ENCODE measurements at places on chromosomes 7 and 10.

DNA sequence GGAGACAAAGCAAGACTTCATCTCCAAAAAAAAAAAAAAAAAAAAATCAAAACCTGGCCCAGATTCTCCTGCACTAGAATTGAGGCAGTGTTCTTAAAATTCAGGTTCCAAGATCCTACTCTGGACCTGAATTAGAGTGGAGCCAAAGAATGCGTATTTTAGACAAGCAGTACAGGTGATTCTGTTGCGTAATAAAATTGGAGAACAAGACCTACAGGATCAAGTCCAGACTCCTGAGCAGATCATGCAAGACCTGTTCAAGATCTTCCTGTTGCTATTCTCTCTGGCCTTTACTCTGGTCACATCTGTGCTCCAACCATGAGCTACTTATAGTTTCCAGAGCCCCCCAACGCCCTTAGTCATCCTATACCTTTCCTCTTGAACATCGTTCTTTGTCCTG, 51.5 kb upstream of the RSBN1L start:
- no peak for DNase-seq

DNA sequence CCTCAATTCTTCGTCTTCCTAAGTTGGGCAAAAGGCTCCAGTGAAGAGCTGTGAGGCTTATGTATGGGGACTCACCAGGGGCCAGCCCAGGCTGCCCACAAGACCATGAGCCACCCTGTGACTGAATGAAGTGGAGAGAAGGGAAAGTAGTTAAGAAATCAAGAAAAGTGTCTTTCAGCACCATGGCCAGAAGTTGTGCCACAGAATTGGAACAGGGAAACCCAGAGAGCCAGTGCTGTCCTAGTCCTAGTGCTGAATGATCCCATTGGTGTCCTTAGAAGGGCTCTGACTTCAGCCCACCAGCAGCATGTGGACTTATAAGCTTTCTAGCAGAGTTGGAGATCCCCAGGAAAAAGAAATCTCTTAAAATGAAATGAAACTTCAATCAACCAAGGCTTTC, 37.0 kb upstream of the CCSER2 start:
- DNase-seq, result peak; percentile 24

DNA sequence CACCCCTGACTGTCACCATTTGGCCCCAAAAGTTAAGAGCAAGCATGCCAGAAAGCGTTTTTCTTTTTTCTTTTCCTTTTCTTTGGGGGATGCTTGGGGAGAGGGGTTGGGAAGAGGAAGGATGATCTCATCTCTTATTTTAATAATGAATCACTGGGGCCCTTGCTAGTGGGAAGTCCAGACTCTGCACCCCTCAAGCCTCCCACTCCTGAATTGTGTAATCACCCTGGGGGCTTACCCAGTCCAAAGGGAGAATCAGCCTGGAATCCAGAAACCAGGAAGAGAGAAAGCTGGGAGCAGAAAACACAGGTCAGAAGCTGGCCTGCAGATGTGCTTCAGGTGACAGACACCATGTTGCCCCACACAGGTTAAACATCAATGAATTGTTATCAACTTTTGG, 14.7 kb upstream of the HABP2 start:
- no peak for DNase-seq

DNA sequence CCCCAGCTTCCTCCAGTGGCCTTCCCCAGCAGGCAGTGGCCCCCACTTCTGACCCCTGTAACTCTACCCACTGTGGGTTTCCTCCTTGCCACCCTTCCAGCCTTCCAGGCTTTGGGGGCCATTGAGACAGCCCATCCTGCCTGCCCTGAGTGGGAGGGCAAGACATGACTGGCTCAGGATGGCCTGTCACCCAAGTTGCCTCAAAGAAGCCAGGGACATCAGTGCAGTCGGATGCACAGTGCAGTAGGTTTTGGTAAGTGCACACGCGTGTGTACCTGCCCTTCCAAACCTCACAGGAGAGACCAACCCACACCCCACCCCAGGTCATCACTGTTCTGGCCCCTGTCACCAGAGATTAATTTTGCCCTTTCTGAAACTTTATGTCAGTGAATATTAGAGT, 22.7 kb downstream of the ZMIZ2 start:
- no peak for DNase-seq

GRCh38 chr10:132186488-132187429, at the start of gene DPYSL4:
TSS of gene DPYSL4 (plus strand) at chr10:132186948. CDS start at chr10:132187064, 116 bp downstream.
- peak; percentile 81 for DNase-seq

DNA sequence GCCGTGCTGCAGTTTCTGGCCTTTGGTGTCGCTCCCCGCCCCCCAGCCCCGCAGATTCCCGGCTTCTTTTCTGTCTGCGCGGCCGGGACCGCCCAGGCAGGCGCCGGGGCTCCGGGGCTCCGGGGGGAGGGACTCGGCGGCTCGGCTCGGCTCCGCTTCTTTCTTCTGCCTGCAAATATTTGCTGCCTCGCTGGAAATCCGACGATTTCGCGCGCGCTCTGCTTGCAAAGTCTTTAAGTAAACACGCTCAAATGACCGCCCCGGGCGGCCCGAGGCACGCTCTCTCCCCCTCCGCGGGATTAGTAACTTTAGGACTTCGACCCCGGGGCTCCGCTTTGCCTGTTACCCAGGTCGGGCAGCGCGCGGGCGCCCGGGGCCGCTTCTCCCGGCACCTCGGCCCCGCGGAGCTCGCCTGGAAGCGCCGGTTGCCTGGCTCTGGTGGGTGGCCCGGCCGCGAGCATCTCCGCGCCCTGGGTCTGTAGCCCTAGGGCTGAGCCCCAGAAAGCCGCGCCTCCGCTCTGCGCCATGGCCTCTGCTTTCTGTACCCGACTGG, 3.9 kb upstream of the GATA3 start:
- no peak for DNase-seq

DNA sequence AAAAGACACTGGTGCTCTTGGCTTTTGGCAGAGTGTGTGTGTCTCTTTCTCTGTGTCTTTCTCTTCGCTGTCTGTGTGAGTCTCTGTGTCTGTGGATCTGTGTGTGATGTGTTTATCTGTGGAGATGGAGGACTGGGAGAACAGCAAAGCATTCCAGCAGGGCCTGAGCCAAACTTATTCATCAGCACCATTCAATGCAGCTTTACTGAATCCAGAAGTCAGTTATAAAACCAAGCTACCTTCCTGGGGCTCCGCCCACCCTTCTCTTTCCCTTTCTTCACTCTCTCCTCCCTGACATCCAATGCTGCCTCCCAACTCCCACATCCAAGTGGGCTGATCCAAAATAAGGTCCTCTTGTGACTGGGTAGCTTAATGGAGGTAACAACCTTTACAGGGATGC, 3.9 kb downstream of the SGMS1 start:
- no peak for DNase-seq

DNA sequence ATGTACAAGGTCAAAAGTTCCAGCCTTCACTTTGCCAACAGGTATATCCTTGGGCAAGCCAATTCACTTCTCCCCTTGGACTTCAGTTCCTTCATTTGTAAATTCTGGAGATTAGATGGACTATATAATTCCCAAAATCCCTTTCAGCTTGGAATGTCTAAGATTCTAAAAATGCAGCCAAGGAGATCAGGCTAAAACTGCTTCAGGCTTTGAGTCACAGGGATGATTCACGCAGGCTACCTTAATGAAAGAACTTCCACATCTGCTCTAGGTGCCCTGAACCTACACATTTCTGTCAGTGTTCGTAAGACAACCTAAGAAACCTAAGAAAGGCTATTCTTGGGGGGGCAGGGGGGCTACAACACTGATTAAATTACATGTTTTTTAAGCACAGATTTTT, 7.1 kb downstream of the CPVL start:
- no peak for DNase-seq

DNA sequence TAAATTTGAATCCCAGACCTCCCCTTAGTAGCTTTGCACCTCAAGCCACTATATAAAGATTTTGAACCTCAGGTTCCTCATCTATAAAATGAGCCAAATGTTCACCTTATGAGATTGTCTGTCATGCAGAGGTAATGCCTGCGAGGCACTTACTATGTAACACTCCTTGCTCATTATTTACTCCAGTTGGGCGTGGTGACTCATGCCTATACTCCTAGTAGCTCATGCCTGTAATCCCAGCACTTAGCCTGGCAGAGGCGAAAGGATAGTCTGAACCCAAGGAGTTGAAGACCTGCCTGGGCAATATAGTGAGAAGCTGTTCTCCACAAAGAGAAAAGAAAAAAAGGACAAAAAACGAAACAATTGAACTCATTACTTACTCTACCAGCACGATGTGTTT, 82.2 kb downstream of the MDFIC start:
- DNase-seq, result no peak

GRCh38 chr7:42207420-42207819, 29.6 kb downstream of the GLI3 start:
- no peak for DNase-seq

- DNase-seq, result no peak
Measured at GRCh38 chr7:139153832-139154231, 44.3 kb upstream of the ZC3HAV1 start.

- no peak for DNase-seq
Measured at GRCh38 chr7:7967886-7968543, 581 bp upstream of the GLCCI1 start.

GRCh38 chr10:60808036-60808435, 29.8 kb downstream of the CDK1 start:
- no peak for DNase-seq
